ENCODE measurements at places on chromosomes 6 and 20. TPM values are rescaled to one million over a fixed set of nuclear protein-coding genes. Genes with fewer than 3 reads are reported as not detected.

DNA sequence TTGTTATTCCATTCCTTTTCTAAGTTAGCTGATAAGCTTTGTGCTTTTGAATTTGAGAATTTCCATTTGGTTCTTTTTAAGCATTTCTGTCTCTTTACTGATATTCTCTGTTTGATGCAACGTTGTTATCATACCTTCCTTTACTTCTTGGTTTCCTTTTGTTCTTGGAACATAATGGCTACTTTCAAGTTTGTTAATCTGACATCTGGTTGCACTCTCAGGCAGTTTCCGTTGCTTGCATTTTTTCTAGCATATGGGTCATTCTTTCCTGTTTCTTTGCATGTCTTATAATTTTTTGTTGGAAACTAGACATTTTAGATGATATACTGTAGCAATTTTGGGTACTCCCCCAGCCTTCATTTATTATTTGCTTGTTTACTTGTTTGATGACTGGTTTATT is 12.5 kb downstream of the CDC5L start:
- no peaks in the 10 kb centered on the region for H3K36me3 ChIP-seq
- H3K27me3 ChIP-seq: no peaks in the 10 kb centered on the region
- DNase-seq: no peak
- no peak overlapping the region for H3K4me3 ChIP-seq
- no peaks in the 10 kb centered on the region for H3K4me1 ChIP-seq

DNA sequence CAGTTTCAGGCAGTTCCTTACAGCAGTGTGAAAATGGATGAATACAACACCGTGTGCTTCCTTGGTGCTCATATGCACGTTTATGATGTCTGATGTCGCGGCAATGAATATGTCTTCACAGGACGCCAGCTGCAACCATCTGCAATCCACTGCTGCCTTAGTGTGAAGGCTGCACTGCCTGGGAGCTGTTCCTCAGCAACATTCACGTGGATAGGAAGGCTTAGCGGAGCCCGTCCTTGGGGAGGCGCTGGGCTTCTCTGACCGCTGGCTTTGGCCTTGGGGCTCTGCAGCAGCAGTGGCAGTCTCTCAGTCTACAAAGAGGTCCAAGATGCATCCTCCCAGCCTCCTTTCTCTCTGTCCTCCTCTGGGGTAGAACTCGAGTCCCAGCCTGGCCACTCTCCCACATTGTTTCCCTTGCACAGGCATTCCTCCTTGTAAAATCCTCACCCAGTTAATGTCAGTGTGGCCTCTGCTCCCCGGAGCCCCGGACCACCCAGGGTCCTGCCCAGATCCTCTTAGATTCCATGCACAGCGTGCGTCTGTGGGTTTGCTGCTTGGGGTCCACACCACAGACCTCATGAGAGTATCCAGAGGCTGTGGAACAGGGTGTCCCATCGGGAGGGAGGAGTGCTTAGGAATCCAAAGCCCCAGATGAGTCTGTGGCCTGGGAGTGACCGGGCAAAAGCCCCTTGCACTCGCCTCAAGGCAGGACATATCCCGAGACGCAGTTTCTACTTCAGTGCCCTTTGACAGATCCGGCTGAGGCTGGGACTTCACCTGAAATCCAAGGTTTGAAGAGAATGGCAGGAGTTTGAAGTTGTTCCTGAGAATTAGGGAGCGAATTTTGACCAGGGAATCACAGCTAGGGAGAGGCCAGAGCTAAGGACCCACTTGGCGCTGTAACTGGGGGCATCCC is 181.3 kb downstream of the THBS2 start:
- no peaks in the 10 kb centered on the region for H3K4me1 ChIP-seq
- H3K36me3 ChIP-seq: no peaks in the 10 kb centered on the region
- H3K27ac ChIP-seq: no peak overlapping the region
- DNase-seq: no peak
- no peak overlapping the region for H3K4me3 ChIP-seq

DNA sequence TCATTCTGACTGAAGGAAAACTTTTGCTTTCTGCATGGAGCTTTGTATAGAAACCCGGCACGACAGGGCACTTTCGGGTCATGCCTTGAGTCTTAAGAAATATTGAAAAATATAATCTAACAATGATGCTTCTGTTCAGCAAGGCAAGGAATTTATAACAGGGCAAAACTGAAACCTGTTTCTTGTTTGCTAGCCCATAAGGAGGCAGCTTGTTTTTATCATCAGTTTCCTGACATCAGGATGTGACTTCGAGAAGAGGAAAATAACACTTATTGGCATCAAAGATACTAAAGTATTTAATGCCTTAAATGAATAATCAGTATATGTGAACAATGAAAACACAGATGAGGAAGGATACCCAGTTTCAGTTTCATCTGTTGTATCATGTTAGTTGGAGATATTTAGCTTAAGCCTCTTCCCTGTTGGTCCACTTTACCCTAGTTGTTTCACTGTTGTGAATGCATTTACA is 146.5 kb downstream of the CDKAL1 start:
- H3K27ac ChIP-seq: no peak overlapping the region
- DNase-seq: no peak
- H3K36me3 ChIP-seq: no peaks in the 10 kb centered on the region
- H3K27me3 ChIP-seq: no peaks in the 10 kb centered on the region
- no peak overlapping the region for H3K4me3 ChIP-seq
- H3K4me1 ChIP-seq: no peaks in the 10 kb centered on the region

The HLA-G gene
- total RNA-seq: 1.8 TPM

DNA sequence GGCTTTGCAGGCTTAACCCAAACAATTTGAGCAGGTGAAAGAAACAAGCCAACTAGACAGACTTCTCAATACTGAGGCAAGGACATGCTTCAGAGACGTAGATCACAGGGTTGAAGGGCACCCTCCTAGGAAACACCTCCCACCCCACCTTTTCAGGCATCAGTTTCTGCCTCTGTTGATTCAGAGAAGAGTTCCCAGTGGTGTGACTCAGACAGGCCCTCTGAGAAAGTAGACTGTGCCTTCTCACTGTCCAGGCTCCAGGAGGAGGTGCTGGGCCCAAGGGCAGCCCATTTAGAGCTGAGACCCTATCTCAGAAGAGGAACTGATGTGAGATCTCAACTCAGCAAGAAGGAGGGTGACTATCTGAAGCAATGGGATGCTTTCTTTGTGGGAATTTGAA is 108.1 kb downstream of the FAM50B start:
- DNase-seq: no peak
- H3K4me3 ChIP-seq: no peak overlapping the region
- no peaks in the 10 kb centered on the region for H3K36me3 ChIP-seq
- no peak overlapping the region for H3K27ac ChIP-seq

The GMEB2 gene
- 18.4 TPM for total RNA-seq

The UNC5CL gene
- total RNA-seq: 0.46 TPM

GRCh38 chr6:167928111-167928510 is 69.4 kb upstream of the KIF25 start:
- no peak for DNase-seq
- no peak overlapping the region for H3K4me3 ChIP-seq
- H3K36me3 ChIP-seq: peaks cover 5% of the 10 kb centered on the region
- no peak overlapping the region for H3K27ac ChIP-seq
- no peaks in the 10 kb centered on the region for H3K27me3 ChIP-seq

DNA sequence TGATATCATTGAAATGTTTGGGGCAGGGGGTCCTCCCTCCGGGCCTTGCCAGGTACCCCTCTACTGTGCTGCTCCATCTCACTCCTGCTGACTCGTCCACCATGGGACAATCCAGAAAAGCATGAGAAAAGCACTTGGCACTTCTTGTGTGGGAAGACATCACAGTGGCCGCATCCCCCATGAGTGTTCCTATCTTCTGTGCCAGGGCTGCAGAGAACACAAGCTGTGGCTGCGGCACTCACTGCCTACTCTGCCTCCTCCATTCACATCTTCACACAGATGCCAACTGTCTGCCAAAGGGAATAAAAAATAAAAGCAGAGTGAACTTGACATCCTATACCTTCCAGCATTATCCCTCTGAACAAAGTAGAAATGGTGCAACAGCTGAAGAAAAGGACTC is 117.4 kb upstream of the PROKR2 start:
- H3K27ac ChIP-seq: no peak overlapping the region
- no peaks in the 10 kb centered on the region for H3K4me1 ChIP-seq
- no peak overlapping the region for H3K4me3 ChIP-seq

DNA sequence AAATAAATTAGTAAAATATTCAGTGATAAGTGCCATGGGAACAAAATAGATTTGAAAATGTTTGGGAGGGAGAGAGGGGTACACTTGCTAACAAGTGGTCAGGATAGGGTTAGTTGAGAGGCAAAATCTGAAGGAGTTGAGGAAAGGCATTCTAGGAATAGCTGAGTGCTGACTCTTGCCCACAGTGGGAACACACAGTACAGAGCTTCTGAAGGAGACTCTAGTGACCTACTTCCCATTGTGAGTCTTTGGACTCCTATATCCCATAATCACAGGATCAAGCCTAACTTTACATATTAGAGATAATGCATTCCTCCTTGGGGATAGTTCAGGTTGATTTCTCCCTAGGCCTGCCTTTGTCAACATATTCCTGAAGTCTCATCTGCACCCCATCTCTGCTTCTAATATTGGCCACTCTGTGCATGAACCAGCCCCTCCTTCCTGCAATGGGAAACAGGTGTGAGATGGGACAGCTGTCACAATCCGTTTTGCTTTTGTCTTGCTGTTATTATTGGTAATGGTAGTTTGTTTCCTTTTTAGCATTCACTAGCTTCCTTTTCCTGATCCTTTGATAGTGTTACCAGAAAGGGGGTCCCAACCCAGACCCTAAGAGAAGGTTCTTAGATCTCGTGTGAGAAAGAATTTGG is 2.6 kb upstream of the TRIM38 start:
- no peak overlapping the region for H3K27ac ChIP-seq
- H3K4me1 ChIP-seq: no peaks in the 10 kb centered on the region
- no peak overlapping the region for H3K4me3 ChIP-seq
- H3K36me3 ChIP-seq: no peaks in the 10 kb centered on the region

All from prostate gland (tissue), 2 donors.